ENCODE measurements at places on chromosomes 5 and 9. TPM values are rescaled to one million over a fixed set of nuclear protein-coding genes. Genes with fewer than 3 reads are reported as not detected.
A peak's percentile ranks its signal among the peaks of the same experiment; 100 is the strongest.

Gene ANXA2R
- total RNA-seq = 1.2 TPM

- DNase-seq = peak; percentile 66
These were observed 6.1 kb downstream of the TNC start for GRCh38 chr9:115111874-115112273.

DNA sequence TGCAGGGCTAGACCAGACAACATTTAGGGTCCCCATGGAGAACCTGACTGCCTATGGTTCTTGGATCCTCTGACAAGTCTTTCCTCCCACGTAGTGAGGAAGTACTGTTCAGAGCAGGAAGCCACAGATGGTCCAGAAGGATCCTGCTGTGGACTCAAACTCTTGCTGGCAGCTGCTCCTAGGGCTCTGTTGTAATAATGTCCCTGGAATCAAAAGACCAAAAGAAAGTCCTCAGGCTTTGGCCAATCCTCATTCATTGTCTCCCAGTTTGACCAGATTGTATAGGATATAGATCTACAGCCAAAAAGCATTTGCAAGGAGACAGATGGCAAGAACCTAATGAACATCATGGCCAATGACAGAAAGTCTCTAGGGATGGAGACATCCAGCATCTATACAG lies 53.9 kb downstream of the SEMA6A start:
- DNase-seq = peak; percentile 92

DNA sequence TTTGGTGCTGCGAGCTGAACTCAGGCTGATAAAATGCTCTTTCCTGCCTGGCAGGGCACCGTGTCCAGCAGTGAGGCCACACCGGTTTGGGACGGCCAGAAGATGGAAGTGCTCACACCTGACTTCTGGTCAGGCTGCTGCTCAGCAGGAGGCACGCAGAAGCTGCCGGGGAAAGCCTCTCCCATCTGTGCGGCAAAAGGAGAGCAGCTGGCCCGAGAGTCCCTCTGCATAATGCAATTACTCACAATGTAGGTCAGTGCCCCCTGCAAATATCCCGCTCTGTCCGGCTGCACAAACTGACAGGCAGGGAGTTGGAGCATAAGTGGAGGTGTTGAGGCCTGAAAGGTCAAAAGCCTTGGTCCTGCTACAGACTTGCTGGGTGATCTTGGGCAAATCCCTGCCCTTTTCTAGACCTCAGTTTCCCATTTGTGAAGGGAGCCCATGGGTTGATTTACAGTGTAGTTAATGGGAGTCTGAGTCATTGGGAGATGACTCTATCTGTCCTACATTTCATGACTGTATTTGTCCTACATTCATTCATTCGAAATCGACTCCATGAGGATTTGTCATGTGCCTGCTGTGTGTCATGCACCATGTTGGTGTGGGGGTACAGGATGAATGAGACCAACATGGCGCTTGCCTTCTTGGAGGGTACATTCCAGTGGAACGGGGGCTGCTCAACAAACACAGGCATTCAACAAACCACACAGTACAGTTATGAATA lies 61.8 kb upstream of the TBC1D2 start:
- no peak for DNase-seq
